ENCODE measurements at places on chromosomes 13 and 19. TPM values are rescaled to one million over a fixed set of nuclear protein-coding genes. Genes with fewer than 3 reads are reported as not detected.

Gene LRRC63
- total RNA-seq: 0.52 TPM

Gene PAN3
- 18.7 TPM for total RNA-seq

Gene OPA3
- 3.4 TPM for total RNA-seq

Gene LACC1
- 8.1 TPM for total RNA-seq

Gene KIR2DL4
- total RNA-seq: 0.31 TPM

Gene RB1
- total RNA-seq: 44.2 TPM

Gene ITGBL1
- not detected for total RNA-seq

Gene CEACAM16
- not detected for total RNA-seq

Gene ZNF66
- 0.66 TPM for total RNA-seq

Gene GTF3A
- total RNA-seq: 196 TPM

Gene ZNF584
- total RNA-seq: 22.8 TPM
